ENCODE measurements at places on chromosomes 2 and 18.
A peak's percentile ranks its signal among the peaks of the same experiment; 100 is the strongest.

- no peak for DNase-seq
Observed at GRCh38 chr2:101502095-101502494, 27.2 kb upstream of the RFX8 start.

DNA sequence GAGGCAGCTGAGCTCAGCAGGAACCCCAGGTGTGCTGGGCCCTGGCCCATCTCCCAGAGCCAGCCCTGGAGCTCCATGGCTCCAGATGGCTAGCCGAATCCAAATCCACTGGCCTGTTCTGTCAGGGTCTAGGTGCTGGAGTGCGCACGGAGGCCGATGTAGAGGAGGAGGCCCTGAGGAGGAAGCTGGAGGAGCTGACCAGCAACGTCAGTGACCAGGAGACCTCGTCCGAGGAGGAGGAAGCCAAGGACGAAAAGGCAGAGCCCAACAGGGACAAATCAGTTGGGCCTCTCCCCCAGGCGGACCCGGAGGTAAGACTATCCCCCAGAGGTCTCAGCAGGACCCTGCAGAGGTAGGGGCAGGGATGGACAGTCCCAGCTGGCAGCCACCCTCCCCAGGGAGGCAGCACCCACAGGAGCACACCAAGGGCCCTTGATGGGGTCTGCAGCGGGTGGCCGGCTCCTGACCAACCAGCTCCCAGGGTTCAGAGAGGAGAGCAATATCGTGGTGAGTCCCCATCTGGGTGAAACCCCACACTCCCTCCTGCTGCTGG, 26.1 kb upstream of the PRLH start:
- no peak for DNase-seq

- no peak for DNase-seq
Observed at GRCh38 chr18:67783196-67783946, 266.9 kb upstream of the DSEL start.

DNA sequence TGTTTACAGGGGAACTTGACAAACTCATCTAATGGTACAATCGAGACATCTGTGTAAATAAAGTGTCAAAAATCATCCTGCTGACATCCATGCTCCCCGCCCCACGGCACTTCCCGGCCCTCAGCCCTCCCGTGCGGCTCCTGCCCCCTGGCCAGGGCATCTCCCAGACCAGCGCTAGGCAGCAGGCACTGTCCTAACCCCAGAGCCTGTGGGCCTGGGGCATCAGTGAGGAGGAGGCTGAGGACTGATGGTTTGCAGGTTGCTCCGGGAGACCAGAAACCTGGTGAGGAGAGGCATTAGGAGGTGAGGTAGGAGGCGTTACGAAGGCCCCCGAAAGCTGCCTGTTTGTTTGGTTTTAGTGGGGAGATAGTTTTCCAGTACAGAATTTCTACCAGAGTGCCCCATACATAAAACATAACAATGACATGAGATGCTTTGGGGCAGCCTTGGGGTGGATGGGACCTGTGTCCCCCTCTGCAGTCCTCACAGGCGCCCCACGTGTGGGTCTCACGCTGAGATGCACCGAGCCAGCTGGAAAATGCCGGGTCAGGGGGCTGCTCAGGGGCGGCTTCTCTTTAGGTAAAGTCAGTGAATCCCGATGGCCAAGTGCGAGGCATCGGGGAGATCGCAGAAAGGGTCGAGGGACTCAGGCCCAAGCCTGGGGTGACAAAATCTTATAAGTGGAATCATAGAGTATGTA, 114.2 kb downstream of the RTP5 start:
- no peak for DNase-seq

DNA sequence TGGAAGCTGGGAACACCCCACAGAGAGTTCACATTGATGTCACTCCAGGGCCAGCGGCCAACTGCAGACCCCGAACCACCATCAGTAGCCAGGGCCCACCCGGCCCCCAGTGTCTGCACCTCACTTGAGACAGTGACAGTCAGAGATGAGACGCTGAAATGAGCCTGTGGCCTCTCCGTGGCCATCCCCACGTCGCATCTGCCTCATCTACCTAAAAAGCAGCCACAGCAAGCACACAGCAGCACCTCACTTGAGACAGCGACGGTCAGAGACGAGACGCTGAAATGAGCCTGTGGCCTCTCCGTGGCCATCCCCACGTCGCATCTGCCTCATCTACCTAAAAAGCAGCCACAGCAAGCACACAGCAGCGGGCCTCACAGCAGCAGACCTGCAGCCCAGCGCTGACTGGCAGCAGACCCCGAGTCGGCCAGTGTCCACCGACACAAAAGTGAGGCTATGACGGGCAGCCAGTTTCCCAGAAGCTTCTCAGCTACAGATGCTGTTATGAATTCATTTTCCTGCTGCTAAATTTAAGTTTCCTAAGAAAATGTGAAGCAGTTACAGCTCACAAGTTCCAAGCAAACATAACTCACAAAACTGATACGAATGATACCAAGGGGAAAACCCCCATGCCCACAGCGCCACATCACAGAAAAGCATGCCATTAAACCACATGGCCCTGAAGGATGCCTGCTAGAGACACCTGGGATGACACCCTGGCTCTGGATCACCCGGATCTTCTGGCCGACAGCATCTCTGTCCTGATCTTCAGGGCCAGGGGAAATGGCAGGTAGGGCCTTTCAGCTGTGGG, 27.7 kb downstream of the SNORC start:
- peak; percentile 41 for DNase-seq

Measured in H7 (cell line).